NCI-H2171 treated with DMSO at 0.1 percent for 48 hours (cell line): ENCODE measurements at places on chromosomes 5 and 9.

- DNase-seq: no peak
These were observed 164.1 kb upstream of the SEMA6A start for GRCh38 chr5:116738615-116739261.

DNA sequence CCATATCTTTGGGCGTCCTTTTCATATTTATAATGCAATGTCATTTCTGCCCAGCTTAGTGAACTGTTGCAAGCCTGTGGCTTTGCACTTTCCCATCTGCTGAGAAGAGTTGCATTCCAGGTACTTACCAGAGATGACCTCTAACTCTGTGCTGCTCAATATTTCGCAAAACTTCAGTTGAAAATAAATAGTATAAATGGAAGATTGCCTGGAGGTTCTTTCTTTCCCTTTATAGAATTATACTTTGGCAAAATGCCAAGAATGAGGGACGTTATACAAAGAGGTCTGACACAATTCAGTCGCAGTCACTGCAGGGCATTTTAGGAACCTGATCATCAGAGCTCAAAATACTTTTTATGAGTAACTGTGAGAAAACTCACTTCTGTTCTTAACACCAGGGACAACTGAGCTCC, 18.9 kb upstream of the VLDLR start:
- DNase-seq: peak; percentile 25

- DNase-seq: peak; percentile 63
These were observed 235.0 kb upstream of the NFIL3 start for GRCh38 chr9:91658513-91659105.

GRCh38 chr5:122880170-122880689, 34.8 kb downstream of the SNX24 start:
- no peak for DNase-seq

- no peak for DNase-seq
These were observed 45.1 kb upstream of the PUM3 start for GRCh38 chr9:2889023-2889422.

DNA sequence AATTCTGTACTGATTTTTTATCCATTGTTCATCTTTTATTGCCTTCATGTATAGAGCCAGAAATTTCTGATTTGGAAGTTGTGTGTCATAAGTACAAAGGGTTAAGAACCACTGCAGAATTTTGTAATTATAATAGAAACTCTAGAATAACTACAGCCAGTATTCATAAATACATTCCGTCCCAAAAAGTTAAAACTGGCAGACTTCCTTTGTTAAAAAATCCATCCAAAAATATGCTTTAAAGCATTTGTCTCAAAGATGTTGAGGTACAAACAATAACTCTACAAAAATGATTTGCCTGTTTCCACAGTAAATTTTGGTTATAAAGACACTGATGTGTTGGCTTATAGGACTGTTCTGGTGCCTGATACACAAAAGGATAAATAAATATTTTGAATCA, 436.6 kb downstream of the DTWD2 start:
- no peak for DNase-seq

DNA sequence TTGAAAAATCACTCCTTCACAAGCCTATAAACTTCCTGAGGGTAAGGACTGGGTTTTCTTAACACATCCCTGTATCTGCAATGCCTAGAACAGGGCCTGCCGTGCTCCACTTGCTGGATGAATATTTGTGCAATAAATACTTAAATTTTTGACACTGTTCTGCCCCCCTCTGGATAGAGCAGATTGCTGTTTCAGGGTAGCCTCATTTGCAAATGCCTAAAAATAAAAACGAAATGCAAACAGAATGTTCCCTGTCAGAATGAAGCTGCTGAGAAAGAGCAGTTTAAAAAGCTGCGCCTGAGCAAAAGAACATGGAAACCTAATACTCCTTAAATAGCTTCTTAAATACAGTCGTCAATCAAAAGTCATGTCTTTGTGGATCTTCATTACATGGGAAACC, 385.3 kb downstream of the PRELID2 start:
- no peak for DNase-seq

DNA sequence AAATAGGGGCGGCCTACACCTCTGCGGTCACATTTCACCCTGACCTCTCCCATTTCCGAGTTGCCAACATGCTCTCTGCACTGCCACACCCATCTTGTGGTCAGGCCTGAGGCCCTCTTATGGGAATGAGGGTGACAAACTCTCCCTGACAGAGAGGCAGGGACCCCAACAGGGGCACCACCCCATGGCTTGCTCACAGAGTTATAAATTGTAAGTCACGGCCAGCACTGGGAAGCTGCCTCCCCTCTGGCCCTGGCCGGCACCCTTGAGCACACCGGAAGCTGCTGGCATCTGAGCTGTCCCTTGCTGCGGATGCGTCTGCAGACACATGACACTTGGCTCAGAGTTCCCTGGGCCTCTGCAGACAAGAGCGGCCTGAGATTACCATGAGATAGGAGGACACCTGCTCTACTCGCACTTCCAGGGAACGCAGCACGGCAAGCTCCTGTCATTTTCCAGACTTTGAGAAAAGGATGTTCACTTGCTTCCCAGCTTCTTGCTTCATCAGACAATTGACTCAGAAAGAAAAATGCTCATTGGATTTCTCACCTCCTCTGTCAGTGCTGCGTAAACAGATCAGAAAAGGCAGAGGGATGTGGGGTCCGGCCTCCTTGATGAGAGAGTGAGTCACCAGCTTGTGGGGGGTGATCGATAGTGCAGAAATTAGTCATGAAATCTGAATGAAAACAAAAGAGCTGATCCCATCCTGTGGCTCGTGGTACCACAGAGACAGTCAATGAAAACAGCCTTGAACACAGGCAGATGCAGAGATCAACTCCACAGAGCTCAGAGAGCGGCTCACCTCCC, 269.8 kb downstream of the SYK start:
- DNase-seq: no peak

DNA sequence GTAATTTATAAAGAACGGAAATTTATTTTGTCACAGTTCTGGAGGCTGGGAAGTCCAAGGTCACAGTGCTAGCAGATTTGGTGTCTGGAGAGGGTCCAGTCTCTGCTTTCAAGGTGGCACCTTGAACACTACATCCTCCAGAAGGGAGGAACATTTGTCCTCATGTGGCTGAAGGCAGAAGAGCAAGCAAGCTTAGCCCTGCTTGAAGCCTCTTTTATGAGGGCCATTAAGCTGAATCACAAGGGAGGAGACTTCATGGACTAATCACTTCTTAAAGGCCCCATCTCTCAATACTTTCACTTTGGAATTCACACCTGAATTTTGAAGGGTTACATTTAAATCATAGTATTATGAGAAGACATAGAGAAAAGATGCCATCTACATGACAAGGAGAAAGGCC, 215.4 kb upstream of the NFIL3 start:
- DNase-seq: no peak
